ENCODE measurements at places on chromosomes 2 and 18.

DNA sequence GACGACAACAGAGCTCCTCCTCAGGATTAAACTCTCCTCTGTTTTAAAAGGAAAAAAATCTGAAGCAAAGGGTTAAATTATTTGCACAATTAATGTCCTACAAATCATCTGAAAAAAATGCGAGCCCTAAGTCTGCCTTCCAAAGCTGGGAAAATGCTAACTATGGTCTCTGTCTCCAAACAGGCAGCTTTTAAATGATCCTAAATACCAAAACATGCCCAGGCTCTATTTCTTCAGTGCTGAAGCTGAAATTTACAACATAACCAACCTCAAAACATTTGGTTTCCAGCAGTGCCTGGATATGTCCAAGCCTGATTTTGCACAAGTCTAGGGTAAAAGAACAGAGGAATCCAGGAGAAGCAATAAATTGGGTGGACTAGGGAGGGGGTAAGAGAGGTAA, 57.2 kb downstream of the LBH start:
- no peak for DNase-seq

GRCh38 chr18:56468396-56468795, 170.0 kb downstream of the TXNL1 start:
- DNase-seq, result no peak

GRCh38 chr2:20419007-20419576, 27.8 kb upstream of the RHOB start:
- DNase-seq, result no peak

DNA sequence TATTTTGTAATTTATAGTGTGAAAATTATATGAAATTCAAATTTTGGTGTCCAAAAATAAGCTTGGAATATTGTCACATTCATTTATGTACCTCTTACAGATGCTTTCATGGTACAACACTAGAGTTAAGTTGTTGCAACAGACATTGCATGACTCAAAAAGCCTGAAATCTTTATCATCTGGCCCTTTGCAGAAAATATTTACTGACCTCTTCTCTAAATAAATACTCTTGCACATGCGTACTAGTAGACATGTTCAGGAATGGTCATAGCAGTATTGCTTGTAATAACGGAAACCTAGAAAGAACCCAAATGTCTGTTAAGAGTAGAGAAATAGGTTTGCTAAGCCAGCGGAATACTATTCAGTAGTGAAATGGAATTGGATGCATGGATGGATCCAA, 60.4 kb downstream of the GALNT1 start:
- DNase-seq, result no peak

GRCh38 chr2:9378433-9379390, 44.6 kb downstream of the ITGB1BP1 start:
- no peak for DNase-seq

DNA sequence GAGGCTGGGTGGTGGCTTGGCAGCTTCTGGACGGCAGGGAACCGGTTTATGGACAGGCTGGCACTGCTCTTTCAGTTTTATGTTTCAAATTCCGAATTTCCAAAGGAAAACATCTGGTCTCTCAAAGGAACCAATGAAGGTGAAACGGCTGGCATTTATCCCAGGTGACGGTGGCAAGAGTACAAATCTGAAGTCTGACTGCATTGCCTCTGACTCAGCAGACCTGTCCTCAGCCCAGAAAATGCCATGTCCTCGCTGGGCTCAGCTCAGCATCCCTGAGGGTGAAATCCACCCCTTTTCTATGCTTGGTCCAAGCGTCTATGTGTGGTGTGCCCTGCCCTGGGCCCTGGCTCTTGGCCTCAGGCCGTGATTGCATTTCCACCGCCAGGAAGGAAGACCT, 38.1 kb downstream of the NAPG start:
- DNase-seq, result no peak

DNA sequence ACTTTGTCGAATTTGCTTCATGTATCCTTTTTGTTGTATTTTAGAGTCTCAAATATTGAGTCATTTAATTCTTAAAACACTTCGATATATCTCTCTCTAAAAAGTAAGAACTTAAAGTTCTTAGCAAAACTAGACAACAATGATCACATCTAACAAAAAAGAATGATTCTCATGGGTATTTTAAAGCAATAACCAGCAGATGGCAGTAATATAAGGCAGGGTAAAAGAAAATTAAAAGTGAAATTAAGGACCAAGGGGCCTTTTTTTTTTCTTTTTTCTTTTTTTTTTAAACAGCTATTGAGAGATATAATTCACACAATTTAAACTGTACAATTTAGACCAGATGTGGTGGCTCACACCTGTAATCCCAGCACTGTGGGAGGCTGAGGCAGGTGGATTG, 9.9 kb upstream of the AOX1 start:
- no peak for DNase-seq

DNA sequence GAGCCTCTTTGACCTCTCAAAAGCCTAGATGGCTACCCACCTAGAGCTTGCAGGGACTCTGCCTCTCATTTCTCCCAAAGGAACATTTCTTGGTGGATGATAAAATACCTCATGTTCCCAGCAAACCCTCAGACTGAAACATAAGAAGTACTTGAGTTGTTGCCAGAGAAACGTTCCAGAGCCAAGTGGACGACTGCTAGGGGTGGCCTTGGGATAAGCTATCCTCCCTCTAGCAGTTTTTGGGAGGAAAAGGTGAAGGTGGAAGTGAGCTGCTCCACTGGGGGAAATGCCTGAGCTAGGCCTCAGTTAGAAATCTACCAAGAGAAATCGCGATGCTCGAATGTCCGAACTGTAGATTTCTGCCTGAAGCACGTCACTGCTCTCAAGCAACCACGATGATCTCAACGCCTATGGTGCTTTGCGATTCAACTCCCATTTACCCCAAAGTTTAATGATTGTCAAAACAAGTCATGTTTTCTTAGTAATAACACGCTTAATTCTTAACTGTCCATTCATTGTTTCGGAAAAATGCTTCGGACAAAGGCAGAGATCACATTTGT, 91.5 kb downstream of the CCBE1 start:
- DNase-seq, result no peak

- no peak for DNase-seq
These were observed 489.3 kb downstream of the ZNF516 start for GRCh38 chr18:76005632-76006208.

DNA sequence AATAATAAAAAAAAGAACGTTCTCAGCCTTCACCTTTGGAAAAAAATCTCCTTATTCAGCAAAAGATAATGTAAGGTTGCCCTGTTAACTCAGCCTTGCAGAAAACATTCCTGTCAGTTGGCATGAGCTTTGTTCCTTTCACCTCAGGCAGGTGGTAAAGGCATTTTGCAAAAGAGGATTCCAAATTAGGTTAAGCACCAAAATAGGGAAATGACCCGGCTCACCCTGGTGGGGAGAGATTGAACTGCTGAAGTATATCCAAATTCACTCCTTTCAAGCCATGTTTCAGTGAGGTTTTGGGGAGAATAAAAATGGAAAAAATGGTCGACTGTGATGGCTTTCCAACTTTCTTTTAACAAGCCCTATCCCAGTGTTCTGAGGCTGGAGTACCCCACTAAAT, 1988.8 kb upstream of the PIK3C3 start:
- no peak for DNase-seq

DNA sequence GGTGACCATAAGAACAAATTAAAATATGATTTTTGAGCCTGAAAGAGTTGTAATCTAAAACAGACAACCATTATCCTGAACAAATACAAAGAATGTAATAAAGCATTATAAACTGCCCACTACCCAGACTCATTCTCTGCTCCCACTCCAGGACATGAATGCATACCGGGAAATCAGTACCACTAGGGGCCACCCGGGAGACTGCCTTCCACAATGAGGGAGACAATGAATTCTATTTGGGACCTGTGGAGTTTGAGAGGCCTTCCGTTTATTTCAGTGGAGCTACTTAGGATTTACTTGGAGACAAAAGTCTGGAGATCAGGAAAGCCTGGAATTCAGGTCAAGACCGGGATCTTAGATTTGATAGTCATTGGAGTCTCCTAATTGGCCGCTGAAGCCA, 50.0 kb downstream of the NAB1 start:
- DNase-seq, result no peak

DNA sequence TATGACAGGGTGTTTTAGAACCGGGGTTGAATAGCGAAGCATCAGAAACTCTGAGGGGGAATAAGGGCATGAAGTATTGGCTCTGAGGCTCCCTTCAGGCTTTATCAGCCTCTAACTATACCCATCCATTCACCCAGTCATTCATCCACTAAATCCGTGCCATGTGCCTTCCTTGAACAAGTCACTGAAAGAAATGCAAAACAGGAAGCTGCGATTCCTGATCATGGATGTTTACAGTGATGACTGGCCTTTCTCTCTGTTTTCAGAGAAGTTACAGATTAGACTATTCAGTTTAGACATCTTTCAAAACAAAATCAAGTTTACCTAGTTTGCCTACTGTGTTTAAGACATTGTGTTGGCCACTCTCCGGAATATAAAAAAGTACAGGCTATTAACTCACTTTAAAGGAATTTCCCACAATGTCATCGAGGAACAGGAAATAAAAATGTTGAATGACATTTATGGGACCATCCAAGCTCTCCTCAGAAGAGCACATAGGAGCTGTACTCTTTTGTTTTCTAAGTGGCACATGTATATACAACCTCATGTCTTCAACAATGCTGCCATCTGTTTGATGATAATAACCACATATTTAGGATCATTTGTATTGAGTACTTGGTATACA, 43.8 kb upstream of the SLC14A1 start:
- DNase-seq, result no peak

GRCh38 chr2:20093263-20094141, 42.1 kb upstream of the LAPTM4A start:
- no peak for DNase-seq

DNA sequence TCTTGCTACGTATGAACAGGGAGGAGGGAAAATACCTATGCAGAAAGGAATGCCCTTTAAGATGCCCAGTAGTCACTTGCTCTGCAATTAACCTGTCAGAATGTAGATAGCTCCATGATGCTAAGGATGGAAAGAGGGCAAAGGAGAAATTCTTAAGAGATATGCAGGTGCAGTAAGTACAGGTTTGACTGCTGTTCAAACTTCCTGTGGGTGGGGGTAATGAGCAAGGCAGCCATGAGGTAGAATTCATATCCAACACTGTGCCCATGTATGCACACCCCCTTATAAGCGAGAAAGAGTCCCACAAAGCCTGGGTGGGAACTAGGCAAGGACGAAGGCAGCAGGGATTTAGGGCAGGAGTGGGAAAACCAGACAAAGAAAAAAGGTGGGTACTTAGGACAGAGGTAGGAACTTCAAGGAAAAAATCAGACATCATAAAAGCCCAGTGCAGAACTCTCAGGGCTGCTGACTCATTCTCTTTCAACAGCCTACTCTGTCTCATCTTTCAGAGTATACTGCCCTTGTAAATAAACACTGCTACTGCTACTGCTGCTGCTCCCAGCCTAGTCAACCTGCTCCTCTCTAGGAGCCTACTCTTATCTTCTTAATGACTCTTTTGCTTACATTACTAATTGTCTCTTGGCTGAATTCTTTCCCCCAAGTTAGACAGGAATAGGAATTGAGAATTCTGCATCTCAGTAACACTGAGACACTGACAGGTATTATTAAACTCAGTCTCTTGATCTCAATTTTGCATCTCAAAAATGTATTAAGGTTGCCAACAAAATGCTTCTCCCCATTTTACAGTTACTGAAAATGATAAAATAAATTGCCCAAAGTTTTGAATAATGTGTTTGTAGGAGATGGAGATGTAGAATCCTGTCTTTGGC, 189.0 kb downstream of the PTH2R start:
- DNase-seq, result no peak

DNA sequence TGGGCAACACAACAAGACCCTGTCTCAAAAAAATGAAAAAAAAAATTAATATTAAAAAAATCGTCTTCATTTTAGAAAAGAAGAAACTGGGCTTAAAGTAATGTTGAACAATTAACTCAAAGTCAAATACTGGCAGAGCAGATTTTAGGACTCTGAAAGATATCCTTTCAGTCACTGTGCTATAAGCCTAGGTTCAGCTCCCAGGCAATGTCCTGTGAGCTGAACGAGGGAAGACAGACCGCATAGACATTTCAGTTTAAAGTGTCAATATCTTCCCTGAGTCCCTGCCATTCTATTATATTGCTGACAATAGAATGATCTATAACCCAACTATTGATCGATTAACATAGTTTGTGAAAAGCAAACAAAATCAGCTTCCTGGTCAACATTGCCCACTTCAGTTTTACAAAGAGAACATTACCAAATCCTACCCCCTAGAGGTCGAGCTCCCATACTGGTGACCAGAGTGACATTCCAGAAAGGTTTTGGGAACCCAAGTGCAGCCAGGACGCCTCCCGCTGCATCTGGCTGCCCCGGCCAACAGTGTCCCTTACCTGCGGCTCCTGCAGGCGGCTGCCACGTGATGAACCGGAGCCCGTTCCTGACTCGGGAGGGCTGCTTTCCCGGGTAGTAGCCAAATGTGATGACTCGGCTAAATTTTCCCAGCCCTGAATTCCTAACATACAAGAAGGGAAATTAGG, 639 bp downstream of the MRO start:
- DNase-seq, result no peak

GRCh38 chr2:161780881-161781280, 156.7 kb downstream of the SLC4A10 start:
- DNase-seq, result no peak

DNA sequence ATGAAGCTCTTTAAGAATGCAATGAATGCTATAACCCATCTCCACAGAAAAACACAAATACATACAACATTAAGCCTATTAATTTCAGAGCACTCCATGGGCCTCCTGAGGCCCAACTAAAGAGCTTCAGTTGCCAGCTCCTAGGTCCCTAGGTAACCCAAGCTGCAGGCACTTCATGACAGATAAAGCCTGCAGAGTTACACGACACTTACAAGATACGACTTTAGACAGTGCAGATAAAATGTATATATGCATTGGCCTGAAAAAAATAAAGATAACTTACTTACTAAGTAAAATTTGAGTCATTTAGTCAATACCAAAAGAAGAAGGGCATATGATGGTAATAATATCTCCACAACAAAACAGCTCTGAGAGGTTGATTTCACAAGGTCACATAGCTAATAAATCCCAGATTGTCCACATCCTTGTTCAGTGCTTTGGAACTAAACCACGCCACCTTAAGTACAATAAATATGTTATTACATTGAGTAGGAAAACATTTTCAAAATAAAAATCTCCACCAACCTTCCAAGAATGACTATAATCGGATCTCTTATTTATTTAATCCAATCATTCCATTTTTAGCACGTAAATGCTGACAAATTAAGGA, 3.4 kb downstream of the MAP4K3 start:
- no peak for DNase-seq

GRCh38 chr2:122707224-122707824, 951.9 kb downstream of the TSN start:
- no peak for DNase-seq

GRCh38 chr2:95215018-95215612, 7.8 kb downstream of the ZNF892 start:
- DNase-seq, result no peak

DNA sequence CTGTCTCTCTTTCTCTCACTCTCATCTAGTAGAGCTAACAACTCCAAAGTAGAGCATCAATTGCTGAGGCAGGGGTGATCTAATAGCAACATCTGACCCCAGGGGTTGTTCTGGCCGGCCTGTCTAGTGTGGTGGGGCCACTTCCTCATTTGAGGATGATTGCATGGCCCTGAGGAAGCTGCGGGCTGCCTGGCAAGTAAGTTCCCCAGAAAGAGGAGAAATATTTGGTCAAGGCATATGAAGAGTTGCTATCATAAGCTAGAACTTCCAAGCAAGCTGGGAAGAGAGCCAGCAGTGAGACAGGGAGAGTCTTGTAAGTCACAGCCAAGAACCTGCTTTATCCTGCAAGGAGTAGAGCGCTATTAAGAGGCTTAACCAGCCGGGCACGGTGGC, 50.8 kb upstream of the TMEM87B start:
- DNase-seq, result no peak

- no peak for DNase-seq
These were observed 94.2 kb upstream of the DLX2 start for GRCh38 chr2:172196768-172197431.

- no peak for DNase-seq
These were observed 215.4 kb downstream of the AGAP1 start for GRCh38 chr2:235709124-235709813.

All from stimulated activated CD8-positive, alpha-beta memory T cell treated with anti-CD3 and anti-CD28 coated beads, Interleukin-15, amount 100 ng/mL, for 24 hours (primary cell).